Cortex of kidney (tissue), 1 donor: ENCODE measurements at places on chromosomes 3 and 15.

DNA sequence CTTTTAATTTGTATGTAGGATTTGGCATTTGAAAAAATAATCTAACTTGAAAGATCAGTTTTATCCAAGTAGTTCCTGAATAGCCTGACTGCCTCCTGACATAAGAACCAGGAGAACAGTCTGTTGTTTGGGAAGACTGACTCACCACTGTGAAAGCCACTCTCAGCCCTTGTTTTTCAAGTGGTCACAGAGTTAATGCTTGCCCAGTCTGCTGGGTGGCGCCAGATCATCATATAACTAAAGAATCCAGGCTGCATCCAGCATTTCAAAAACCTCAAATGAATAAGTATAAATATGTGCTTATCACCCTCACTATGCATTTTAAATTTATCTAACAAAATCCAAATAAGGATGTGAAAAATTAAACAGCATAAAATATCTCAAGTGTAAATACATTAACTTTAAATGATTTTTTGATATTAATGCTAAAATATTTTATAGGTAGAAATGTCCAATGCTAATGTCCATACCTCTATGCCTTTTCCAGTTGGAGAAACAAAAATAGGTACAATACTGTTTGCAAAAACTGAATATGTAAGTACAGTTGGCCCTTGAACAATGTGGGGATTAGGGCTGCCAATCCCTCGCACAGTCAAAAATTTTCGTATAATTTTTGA lies 26.9 kb upstream of the ZBBX start:
- no peak for DNase-seq

DNA sequence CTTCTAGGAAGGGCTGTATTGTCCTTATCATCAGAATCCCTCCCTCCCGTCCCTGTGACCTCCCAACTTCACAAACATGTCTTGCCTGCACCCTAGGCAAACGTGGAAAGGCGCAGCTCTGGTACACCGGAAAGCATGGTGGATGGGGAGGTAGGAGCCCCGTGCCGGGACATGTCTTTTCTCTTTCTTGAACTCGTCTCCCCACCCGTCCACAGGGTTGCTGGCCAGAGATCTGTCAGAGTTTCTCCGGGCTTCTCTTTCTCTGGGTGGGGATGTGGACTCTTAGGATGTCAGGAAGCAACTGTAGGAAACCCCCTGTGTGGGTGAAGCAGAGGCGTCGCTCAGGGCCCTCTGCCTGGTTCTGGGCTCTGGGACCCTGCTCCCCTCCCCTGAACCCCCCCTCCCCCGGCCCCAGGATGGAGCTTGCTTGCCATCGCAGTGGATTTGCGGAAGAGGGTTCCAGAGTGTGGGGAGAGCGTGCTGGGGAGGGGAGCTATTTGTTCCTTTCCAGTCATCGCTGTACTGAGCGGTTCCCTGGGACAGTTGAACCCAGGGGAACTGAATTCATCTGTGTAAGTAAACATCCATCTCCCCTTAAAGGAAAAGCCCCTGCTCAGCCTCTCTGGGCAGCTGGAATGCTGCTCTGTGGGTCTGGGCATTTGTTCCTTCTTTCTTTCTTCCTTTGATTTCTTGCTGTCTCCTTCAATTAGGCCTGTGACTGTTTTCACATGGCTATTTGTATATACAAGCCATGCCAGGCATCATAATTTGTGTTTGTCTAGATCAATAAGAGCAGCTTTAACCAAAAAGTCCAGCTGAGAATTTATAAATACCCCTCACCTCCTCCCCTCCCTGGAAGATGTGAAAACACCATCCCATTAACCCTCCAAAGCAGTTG lies 72.8 kb downstream of the SMAD3 start:
- no peak for DNase-seq

DNA sequence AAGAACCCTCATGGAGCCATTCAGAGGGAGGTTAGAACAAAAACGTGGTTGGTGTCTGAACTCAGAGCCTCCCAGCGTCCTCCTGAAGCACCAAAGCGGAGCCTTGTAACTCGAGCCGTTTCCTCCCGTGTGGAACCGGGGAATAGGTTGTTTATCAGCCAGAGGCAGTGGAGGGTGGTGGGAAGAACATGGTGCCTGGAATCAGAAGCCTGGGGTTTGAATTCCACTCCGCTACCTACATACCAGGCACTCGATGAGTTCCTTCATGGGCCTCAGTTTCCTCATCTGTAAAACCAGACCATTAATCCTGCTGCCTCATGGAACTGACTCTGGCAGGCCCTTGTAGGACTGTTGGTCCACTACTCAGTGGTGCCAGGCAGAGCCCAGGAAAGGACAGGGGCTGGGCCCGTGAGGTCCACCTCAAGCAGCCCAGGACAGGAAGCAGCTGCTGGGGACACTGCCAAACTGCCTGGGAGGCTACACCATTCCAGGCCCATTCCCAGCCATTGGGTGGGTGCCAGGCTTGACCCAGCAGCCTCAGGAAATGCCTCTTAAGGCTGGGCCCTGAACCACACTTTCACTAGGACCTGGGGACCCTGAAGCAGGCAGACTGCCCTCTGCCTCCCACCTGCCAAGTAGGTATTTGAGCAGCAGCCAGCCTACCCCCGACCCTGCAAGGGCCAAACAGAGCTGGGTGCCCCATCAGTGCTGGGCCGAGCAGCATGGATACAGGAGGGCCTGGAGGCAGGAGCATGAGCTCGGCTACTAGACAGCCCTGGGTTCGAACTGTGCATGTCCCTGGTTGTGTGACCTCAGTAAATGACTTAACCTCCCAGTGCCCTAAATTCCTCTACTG lies 33.4 kb downstream of the PRKCD start:
- DNase-seq, result no peak

- no peak for DNase-seq
Observed at GRCh38 chr15:51160484-51160883, 65.8 kb upstream of the TNFAIP8L3 start.

DNA sequence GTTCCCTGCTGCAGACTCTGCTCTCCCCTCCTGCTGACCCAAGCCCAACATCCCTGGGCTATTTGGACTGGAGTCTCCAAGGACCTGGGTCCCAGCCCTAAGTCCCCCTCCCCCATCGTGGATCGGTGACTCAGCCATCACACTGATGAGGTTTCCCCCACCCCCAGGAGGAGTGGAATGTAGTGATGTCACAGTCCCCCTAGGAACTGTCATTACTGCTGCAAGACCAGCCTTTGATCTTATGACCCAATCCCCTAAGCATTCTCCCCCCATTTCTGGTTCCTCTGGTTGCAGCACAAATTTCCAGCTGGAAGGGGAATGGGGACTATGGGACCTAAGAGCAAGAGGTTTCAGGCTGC lies 63.4 kb upstream of the CSPG4 start:
- no peak for DNase-seq

GRCh38 chr3:143786219-143787191 lies 61.8 kb downstream of the SLC9A9 start:
- DNase-seq, result no peak

DNA sequence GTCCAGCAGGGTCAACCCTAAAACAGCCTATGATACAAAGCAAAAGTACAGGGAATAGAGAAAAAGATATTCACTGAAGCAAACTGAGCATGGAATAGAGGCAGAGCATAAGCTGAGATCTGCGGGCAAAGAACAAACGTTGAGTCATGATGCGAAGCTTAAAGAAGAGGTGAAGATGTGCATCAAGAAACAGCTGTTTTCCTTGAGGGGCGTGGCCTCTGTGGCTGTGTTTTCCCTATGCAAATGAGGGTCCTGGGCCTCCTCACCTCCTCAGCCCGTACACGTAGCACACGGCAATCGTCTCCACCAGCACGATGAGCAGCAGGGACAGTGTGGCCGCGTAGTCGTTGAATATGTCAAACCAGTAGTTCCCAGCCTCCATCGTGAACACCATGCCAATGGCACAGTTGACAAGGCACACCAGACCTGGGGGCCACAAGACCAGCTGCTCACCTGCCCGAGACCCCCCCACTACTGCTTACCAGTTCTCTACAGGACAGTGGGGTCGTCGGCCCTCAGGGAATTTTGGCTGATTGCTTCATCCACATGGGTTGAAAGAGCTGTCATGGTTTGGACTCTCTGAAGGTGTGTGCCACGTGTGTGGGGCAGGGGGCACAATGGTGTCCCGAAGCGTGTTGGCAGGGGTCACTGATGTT lies 33.6 kb downstream of the SLC6A20 start:
- DNase-seq, result no peak

DNA sequence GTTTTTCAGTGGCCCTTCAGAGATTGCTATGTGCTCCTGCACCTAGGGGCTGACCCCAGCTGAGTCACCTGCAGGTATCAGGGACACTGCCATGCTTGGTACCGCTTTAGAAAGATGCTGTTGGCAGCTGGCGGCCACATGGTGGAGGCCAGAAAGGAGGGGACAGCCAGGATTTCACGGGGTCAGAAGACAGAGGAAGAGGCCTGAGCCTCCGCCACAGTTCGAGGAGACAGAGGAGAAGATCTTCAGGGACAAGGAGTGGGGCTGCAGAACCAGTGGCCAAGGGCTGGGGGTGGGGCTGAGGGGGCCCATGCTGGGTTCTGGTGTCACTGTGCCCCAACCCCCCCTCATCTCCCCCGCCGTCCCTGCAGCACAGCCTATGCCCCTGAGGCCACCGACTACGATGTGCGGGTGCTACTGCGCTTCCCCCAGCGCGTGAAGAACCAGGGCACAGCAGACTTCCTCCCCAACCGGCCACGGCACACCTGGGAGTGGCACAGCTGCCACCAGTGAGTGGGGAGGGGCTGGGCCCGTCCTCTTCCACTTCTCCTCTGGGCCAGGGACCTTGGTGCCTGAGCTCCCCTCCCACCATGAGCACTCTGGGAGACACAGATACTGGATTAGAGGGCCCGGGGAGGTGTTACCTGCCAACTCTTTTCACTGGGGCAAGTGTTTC lies 19.9 kb downstream of the LOXL1 start:
- DNase-seq, result no peak

- no peak for DNase-seq
Observed at GRCh38 chr3:26624209-26624765, 1.7 kb downstream of the LRRC3B start.

DNA sequence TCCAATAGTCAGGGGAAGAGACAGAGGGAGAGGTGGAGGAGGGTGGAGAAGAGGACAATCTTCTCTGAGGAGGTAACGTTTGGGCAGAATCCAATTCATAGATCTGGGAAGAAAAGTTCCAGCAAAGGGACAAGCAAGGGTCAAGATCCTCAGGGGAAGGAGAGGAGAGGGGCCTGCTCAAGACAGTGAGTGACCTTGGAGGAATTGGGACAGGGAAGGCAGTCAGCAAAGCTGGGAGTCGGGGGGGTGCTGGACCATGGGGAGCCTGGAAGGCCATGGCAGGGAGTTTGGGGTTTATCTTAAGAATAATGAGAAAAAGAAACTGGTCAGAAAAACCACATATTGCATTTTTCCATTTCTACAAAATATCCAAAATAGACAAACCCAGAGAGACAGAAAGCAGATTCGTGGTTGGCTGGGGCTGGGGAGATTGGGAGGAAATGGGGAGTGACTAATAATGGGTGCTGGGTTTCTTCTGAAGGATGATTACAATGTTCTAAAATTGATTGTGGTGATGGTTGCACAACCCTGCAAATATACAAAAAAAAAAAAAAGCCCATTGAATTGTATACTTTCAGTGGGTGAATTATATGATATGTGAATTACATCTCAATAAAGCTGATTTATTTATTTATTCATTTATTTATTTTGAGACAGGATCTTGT lies 19.6 kb upstream of the SRP14 start:
- DNase-seq, result no peak

DNA sequence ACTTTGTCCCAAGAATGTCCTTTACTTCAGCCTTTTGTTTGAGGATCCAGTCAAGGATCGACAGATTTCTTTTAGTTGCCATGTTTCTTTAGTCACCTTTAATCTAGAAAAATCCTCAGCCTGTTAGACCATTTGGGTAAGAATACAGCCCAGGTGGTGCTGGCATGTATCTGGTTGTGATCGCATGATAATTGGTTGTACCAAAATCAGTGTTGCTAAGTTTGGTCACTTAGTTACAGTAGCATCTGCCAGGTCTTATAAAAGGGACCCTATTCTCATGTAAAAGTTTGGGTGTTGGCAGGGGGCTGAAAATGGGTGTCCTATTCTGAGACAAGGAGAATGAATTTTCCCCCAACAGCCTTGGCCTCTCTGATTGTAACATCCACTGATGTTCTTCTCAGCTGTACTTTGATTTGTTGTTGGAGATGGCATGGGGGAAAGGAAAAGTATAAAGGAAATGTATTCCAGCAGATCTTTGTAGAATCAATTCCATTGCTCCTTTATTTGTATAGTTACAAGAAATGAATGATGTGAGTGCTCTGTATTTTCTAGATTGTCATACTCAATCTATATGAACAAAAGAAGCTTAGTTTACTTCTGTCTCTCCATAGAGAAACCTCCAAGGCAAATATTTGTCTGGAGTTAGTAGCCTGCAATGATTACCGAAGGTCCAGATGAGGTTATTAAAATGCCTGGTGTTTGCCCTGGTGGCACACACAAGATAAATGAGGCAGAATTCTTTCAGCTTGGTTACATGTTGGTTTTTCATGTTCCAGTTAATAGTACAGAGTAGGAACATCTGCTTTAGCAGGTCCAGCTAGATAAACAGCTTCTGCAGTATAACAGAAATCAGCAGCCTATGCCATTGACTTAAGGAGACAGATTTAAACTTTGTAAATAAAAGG lies 65.7 kb downstream of the CMTM8 start:
- DNase-seq, result no peak

DNA sequence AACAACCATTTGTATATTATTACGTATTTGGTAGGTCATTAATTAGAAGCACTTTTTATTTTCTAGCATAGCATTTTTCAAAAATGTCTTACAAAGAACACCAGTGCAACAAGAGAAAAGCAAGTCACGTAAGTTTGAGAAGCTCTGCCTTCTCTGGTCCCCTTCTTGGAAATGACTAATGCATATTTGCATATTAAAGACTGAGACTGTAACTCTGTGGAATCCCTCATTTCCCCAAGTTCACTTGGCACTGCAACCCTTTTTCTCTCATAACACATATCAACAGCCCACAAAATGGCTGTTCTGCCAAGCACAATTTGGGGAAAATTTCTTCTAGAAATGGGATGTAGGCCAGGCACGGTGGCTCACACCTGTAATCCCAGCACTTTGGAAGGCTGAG lies 176.3 kb downstream of the ERC2 start:
- no peak for DNase-seq

- no peak for DNase-seq
Observed at GRCh38 chr3:12405432-12406272, 78.6 kb upstream of the TSEN2 start.

- DNase-seq, result no peak
Observed at GRCh38 chr3:149276619-149277018, 55.0 kb upstream of the CP start.

DNA sequence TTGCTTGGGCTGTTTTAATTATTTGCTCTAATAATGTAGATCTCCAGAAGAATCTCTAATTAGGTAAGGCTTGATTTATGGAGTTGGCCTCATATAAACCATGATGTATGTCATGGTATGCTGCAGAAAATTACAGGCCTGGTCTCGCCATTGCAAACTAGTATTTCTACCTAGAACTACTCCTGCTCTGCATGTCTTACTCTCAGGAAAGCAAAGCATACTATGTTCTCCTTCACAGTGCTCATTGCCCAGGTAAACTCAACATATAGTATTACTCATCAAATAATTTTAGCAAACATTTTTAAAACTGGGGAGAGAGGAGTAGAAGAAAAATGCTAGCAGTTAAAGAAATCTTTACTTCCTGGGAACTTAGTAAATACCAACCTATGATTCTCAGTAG lies 90.7 kb downstream of the FILIP1L start:
- no peak for DNase-seq

GRCh38 chr3:152839511-152839910 lies 4.6 kb downstream of the P2RY1 start:
- no peak for DNase-seq
